ENCODE measurements at places on chromosomes 13 and 19.

GRCh38 chr13:71089056-71089455, 777.9 kb downstream of the DACH1 start:
- peak; percentile 46 for DNase-seq

- no peak for DNase-seq
These were observed 21.7 kb downstream of the PHF11 start for GRCh38 chr13:49517461-49517860.

- DNase-seq = peak; percentile 26
These were observed 491.8 kb downstream of the DIAPH3 start for GRCh38 chr13:59671881-59672280.

GRCh38 chr13:33683376-33683775, 134.6 kb upstream of the RFC3 start:
- DNase-seq = no peak

- no peak for DNase-seq
These were observed 149.6 kb downstream of the UGGT2 start for GRCh38 chr13:95903569-95903968.

- no peak for DNase-seq
These were observed 30.7 kb upstream of the LPAR6 start for GRCh38 chr13:48443442-48444208.

DNA sequence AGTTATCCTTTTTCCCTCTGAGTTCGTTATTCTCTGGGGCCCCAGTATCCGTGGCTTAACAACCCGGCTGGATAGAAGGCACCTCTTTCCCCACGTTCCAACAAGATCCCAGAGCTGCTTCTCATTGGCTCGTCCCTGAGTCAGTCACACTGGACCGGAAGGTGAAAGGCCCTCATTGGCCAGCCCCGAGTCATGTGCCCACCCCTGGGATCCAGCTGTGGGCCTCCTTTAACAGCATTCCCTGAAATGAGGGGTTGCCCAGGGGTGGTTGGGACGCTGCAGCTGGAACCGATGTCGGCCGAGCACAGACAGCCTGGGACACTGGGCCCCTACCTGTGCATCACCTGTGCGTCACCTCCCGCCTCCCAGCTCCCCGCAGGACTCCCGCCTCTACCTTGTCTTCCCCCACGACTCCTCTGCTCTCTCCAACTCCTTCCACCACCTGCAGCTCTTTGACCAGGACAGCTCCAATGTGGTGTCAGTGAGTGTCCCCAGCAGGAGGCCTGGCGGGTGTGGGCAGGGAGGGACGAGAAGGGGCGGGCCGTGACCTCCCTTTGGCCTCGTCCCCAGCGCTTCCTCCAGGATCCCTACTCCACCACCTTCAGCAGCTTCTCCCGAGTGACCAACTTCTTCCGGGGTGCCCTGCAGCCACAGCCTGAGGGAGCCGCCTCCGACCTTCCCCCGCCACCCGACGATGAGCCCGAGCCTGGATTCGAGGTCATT, 4.3 kb downstream of the TBC1D17 start:
- DNase-seq = no peak
